ENCODE measurements at places on chromosomes 4 and X.

GRCh38 chr4:3420606-3420955 lies 21.2 kb upstream of the HGFAC start:
- DNase-seq: no peak

GRCh38 chr4:89397441-89397840 lies 89.8 kb upstream of the GPRIN3 start:
- DNase-seq: no peak

- no peak for DNase-seq
Observed at GRCh38 chr4:26322346-26322745, 1.5 kb downstream of the RBPJ start.

GRCh38 chr4:185921583-185922555 lies 109.9 kb upstream of the SORBS2 start:
- DNase-seq: no peak
